ENCODE measurements at places on chromosomes 12 and 14. TPM values are rescaled to one million over a fixed set of nuclear protein-coding genes. Genes with fewer than 3 reads are reported as not detected.

DNA sequence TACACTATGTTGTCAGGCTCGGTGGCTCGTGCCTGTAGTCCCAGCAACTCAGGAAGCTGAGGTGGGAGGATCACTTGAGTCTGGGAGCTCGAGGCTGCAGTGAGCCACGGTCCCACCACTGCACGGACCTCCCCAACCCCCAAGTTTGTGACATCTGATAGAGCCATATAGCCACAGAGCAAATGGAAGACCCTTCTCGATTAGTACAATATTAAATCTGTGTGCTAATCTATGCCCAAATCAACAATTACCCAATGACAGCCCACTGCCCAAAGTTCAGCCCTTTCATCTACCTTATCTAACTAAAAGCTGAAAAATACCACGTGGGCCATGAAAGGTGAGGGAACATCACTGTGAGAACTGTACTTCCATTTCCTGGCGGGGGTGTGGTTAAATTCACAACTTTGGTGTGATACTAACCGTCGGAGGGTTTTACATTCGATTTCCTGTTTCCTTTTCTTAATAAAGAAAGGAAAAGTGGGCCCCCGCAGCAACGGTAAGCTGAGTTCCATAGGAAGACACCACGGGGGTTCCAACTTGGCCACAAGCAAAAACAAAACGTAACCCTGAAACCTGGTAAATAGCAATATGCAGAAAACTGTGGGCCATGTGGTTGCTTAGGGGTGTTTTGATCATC is 31.2 kb upstream of the FOS start:
- no peak for DNase-seq

DNA sequence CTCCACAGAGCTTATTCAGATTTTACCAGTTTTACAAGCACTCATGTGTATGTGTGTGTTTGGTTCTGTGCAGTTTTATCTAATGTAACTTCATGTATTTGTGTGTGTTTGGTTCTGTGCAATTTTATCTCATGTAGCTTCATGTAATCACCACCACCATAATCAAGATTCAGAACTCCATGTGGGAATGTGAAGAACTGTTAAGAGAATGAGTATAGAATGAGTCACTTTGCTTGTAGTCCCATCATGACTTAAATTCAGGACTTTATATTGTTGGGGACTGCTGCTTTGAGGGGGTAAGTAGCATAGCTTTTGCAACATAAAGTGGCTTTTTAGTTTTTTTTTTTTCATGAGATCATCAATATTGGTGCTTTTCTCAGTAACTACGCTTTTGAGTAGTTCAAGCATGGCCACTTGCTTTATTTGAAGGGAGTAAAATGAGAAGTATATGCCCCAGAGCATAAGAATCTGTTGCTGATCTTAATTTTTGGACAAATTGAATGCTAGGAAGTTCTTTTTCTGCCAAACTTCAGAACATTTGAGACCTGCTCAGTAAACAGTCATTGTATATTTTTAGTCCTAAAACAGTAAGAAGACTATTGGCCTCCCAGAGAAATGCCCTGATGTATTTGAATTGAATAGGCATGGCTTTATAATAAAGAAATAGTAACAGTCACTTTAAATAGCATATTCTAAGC is 28.8 kb downstream of the PROX2 start:
- no peak for DNase-seq

- DNase-seq = no peak
Measured at GRCh38 chr14:91038439-91038838, 22.0 kb downstream of the RPS6KA5 start.

GRCh38 chr12:119486599-119487154 is 106.9 kb upstream of the TMEM233 start:
- peak; percentile 21 for DNase-seq

The AACS gene
- total RNA-seq = 64.5 TPM

The NKX2-1 gene
- total RNA-seq = not detected
